Stimulated activated naive CD4-positive, alpha-beta T cell treated with Interleukin-2 at 50 U/mL for 16 hours (primary cell): ENCODE measurements at places on chromosomes 1 and 21.

- DNase-seq: no peak
These were observed 1.0 kb downstream of the RAB7B start for GRCh38 chr1:206002160-206002559.

DNA sequence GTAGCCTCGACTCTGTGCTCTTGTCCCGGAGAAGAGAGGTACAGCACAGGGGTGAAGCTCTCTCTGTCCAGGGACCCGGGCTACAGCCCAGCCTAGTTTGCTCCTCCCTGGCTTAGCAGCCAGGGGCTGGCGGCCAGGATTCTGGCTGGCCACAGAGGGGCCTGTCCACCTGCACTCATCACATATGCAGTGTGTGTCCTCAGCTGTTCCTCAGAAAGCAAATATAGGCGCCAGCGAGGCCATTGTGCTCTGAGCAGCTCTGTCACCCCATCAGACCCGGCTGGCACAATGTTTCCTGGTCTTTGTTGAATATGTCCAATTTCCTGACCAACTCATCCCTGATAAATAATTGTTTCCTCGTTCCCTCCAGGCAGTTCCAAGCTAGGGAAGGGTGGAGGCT is 28.5 kb downstream of the KCND3 start:
- DNase-seq: no peak

- peak; percentile 80 for DNase-seq
These were observed 24.9 kb upstream of the KCNA2 start for GRCh38 chr1:110630839-110631663.

GRCh38 chr1:204615881-204616280 is 69.7 kb downstream of the LRRN2 start:
- no peak for DNase-seq

GRCh38 chr1:179231923-179232322 is 2.4 kb upstream of the ABL2 start:
- no peak for DNase-seq

DNA sequence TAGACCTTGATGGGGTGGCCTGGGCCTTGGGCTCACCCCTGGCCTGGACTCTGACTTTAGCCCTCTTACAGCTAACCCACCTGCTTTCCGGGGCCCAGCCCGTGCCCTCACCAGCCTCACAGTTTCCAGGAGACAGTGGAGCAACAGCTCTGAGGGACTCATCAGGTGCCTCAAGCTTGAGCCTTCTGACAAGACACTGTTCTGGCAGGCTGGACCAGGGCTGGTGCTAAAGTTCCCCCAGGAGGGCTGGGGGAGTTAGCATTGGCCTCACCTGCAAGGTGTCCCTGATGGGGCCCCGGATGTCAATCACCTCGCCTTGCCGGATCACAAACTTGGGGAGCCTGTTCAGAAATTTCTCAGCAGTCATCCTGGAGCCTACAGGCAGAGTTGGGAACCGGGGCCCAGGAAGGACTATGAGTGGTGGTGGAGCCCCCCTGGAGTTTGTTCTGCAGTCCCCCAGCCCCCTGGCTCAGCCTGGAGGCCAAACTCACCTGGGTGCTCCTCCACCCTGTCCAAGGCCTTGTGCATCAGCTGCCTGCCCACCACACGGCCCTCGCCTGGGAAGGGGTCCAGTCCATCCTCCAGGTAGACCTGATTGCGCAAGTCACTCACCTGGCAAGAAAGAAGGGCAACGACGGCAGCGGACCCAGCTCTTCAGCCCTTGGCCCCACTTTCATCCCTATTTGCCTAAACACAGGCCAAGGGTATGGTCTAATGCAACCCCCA is 4.1 kb downstream of the SH3BGRL3 start:
- DNase-seq: no peak

GRCh38 chr1:33548721-33549120 is 76.3 kb downstream of the ZSCAN20 start:
- no peak for DNase-seq

- no peak for DNase-seq
These were observed 30.8 kb downstream of the ADAMTS1 start for GRCh38 chr21:26814386-26814785.

GRCh38 chr1:193479187-193479586 is 292.8 kb upstream of the B3GALT2 start:
- peak; percentile 67 for DNase-seq

GRCh38 chr1:225692517-225692879 is 39.6 kb upstream of the ENAH start:
- no peak for DNase-seq

DNA sequence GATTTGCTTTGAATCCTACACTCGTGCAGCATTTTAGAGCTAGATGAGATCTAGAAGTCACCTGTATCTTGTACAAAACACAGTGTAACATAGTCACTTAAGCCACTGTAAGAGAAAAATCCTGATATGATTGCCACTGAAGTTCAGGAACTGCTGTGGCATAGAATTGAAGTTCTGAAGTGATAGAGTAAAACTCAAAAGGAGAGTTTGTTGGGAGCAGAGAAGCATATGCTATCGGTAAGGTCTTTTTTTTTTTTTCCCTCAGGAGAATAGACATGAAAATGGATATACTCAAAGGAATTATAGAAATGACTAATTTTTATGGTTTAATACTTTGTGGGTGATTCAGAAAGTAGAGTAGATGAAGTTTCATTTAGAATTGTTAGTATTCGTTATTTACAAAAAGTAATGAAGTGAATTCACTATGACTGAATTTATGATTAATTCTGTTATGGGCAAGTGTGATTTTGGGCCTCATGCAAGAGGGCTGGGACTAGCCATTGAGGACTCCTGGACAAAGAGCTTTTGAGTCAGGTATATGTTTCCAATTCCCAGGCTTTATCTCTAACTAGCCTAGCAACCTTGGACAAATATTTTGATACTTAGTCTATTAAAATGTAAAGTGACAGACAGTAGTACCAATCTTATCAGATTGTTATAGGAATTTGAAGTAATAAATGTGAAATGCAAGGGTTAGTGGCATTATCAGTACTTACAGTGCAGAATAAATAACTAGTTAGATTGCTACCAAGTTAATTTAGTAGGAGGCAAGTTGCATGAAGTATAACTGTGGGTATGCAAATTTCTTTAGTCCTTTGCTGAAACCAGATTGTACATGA is 3.1 kb downstream of the KCTD3 start:
- no peak for DNase-seq

DNA sequence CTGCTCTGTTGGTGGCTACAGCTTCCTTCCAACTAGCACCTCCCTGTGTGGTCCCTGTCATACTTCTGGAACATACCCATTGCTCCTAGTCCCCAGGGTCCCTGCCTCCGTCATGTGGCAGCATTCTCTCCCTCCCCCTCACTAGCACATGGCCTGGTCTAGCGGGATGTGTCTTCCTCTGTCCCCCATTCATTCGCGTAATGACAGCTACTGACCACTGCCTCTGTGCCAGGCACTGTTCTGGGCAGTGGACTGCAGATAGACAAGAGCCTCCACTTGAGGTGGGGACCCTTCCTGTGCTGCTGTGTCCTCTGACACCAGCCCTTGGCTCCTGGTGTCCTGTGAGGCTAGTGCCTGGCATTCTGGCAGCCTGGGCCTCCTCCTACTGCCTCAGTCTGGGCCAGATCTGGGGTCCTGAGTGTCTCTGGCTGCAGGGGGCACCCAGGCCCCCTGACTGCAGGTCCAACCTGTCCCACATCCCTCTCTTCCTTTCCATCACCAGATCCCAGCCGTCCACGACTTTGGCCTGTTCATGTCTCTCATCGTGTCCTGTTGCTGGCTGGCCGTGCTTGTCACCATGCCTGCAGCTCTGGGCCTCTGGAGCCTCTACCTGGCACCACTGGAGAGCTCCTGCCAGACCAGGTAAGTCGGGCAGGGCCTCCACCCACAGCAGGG is 38.1 kb downstream of the DISP3 start:
- DNase-seq: no peak

DNA sequence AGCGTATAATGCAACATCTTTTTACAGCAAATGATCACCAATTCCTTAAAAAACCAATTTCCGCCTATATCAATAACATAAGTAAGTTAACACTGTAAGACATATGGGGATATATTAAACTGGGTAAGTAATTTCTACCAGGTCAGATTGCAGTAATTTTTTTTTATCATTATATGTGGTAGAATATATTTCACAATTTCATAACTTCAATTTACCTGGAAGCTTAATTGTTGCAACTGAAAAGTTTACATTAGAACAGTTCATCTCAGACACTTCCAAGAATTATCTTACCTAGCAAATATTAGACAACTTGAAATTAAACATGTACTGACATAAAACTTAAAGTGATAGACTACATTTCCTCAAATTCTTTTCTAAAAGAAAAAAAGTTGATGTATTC is 51.9 kb upstream of the ASPM start:
- no peak for DNase-seq

GRCh38 chr1:175129997-175130648 is 62.5 kb downstream of the KIAA0040 start:
- no peak for DNase-seq

- no peak for DNase-seq
These were observed 90.5 kb downstream of the SELENOF start for GRCh38 chr1:86823386-86823785.
